Left forelimb (tissue), 1 donor: ENCODE measurements at places on chromosomes 16 and 17.

DNA sequence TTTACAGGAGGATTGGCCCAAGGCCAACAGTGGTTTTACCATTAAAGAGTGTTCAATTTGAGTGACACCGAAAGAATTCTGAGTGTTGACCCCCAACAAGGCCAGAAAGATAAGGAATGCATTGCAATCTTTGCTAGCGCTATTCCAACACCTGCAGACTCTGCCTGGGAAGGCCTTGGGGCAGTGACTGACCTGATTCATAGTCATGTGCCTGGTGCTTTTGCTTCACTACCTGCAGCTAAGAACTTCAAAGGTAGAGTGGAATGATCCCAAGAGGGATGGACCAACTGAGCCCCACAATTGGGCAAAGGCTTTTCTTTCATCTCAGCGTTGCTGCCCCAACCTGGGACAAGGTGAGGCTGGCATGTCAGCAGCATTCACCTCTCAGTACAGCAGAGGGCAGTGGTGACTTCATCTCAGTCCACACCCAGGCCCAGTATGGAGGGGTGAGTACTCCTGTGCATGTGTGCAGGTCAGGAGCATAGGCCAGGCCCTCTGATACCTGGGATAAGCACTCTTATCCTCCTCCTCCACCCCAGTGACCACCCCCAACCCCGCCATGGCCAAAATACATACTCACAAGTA, 149.6 kb upstream of the GNAO1 start:
- no peak for DNase-seq

DNA sequence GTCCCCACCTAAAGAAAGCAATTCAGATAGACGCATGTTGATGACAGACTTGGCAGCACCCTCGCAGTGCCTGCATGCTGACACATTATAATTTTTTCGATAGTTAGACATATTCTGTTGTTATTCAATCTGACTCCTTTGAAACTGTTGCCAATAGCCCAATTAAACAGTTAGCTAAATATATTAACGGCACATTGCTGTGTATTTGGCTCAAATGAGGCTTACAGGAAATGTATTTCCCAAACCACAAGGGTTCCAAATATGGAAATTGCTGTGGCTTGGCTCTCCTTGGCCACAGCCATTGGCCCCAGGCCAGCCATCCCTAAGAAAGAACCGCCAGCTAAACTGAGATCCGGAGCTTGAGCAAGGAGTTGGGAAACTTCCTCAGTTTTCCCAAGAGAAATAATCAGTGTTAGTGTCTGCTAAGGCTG, 31.1 kb downstream of the C16orf82 start:
- no peak for DNase-seq

DNA sequence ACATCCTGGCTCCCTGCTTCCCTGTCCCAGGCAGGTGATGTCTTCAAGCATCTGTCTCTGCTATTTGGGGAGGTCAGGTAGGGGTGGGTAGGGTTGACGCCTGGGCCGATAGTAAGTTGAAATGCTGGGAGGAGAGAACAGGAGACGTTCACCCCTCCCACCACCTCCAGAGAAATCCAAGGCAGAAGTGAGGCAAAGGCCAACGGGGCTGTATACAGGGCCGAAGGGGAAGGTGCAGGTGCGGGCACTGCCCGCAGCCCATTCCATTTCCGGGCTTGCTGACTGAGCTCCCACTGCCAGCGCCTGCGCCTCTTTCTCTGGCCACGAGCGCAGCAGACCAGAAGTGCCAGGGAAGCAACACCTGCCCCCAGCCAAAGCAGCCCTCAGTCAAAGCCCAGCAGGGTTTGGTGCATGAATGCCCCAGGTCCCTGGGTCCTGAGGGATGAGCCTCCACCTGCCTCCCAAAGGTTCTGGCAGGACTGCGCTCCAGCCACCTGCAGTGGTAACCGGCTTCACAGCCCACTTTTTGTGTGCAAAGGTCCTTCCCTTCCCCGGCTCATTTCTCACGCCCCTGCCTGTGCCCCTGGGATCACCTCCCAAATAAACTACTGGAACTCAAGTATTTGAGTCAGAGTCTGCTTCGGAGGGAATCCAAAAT, 127.6 kb upstream of the TNRC6C start:
- no peak for DNase-seq

- no peak for DNase-seq
Measured at GRCh38 chr16:749010-749409, 8.2 kb upstream of the CIAO3 start.

- no peak for DNase-seq
Measured at GRCh38 chr16:2384426-2384825, 43.9 kb upstream of the ABCA3 start.

DNA sequence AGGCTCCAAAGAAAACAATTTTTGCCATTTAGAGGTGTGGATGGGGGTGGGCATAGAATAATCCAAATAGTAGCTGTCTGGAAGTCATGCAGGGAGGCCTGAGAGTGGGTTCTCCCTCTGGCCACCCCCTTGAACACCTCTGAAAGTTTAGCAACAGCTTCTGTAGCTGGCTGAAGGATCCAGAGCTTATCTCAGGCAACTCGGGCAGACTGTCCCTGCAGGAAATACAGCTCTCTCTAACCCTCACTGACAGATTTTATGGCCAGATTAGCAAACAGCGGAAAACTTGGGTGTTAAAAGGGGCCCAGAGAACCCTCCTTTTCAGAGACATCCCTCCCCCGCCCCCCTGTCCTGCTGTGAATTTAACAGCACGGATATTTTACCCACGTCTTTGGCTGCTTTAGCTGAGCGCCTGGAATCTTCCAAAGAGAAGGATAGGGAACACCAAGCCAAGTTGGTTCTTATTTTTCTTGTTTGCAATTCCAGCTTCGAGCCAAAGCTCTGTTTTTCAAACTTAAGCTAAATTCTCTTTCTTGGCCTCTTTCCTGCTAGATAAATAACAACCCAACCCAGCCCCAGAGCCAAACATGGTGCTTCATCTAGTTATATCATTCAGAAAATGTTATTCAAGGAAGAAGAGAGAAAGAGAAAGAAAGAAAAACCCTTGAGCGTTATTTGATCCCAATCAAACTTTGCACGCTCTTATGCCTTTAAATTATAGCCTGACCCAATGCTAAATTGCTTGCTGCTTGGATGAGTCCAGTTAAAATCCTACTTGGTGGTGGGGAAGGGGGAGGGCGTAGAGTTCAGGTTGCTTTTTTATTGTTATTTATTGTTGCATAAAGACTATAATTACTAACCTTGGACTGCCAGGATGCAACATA, 2.3 kb upstream of the HOXB2 start:
- no peak for DNase-seq

- DNase-seq, result no peak
Measured at GRCh38 chr16:3012246-3012645, 477 bp upstream of the CLDN9 start.

- no peak for DNase-seq
Measured at GRCh38 chr16:24531166-24531565, 8.2 kb upstream of the RBBP6 start.

DNA sequence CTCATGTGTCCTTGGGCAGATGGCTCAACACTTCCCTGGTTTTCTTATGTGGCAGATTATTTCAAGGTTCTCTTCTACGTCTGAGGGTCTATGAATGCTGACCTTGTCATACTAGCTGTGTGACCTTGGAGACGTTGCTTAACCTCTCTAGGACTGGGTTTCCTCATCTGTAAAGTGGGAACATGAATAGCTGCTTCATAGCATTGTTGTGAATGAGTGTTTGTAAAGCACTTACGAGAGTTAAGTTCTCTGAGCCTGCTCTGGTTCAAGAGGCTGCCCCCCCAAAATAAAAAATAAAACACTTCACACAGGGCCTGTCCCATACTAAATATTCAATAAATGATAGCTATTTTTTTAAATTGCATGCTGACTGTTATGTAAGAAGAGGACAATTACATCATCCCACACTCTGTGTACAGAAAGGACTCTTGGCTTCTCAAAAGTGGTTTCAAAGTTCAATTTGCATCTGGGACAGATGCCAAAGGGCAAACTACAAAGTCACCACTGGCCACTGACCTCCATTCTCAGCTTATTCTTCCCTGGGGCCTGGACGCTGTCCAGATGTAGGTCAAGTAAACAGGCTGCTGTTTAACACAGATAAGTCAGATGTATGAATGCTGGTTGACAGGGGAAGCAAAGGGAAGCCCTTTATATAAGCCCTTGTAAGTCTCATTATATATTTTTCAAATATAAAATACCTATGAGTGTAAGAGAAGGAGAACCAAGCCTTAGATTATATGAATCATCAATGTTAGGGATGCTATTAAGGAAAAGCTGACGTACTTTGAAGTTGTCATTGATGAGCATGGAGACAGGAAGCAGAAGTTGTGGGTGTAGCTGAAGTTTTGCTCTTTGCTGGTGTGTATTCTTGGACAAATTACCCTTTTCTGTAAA, 15.4 kb upstream of the NDEL1 start:
- no peak for DNase-seq

- no peak for DNase-seq
Measured at GRCh38 chr17:38724337-38724988, 5.7 kb upstream of the CISD3 start.

GRCh38 chr16:88994695-88995094, 17.7 kb upstream of the CBFA2T3 start:
- DNase-seq, result no peak

DNA sequence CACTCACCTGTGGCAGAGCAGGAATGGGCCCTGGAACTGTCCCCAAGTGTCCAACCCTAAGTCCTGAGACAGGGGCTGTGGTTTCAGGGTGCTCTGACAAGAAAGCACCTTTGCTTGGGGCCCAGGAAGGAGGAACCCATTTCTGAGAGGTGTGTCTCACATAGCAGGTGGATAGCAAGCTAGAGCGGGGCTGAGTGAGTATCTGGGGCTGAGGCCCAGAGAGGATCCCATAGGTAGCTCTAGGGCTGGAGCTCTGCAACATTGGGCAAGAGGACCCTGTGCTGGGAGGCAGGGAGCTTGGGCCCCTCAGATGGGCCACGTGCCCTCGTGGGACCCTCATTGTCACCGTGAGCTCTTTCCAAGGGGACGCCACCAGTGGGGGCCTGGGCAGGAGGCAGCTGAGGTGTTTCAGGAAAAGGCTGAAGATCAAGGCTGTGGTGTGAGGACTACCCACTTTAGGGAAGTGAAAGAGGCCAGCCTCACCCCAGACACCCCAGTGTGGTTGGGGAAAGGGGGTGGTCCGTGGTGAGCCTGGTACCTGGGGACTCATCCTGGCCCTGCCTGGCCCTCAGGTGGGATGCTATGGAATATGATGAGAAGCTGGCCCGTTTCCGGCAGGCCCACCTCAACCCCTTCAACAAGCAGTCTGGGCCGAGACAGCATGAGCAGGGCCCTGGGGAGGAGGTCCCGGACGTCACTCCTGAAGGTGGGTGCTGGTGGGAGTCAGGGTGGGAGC, 5.3 kb downstream of the DEF8 start:
- no peak for DNase-seq

- DNase-seq, result no peak
Measured at GRCh38 chr17:8025176-8025911, 13.5 kb upstream of the ALOX15B start.

DNA sequence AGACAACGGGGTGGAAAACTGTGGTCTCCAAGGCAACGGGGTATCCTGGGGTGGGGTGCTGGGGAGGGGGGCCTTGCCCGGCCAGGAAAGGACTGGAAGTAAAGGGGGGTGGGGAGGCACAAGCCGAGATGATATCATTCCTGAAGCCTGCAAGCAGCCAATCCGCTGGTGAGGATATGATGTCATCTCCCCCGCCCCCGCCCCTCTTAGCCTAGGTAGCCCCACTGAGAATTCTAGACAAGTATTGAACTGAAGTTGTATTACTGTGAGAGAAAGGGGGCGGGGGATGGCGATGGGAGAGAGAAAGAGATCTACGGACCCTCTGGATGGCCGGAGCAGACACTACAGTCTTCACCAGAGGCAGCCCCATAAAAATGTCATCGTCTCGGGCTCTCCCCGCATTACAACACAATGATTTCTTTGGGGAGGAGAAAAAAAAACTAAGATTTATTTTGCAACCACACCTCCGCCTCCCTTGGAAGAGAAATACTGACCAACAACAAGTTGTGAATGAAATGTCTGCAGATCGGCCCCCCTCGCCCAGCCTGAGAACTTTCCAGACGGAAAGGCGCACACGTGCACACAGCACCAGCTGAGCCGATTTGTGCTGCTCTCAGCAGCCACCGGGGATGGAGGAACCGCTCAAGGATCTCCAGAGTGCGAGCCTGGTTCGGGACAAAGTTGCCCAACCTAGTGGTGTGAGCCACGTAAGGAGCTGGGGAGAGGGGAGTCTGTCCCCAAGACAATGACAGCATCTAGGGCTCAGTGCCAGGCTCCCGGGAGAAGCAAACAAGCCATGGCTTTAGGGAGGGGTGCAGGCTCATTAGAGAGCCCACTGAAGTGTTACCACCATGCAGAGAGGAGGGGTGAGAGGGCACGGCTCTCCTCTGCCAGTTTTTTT, 222.1 kb downstream of the SOX9 start:
- no peak for DNase-seq

GRCh38 chr17:58046239-58047094, 36.8 kb upstream of the DYNLL2 start:
- no peak for DNase-seq

DNA sequence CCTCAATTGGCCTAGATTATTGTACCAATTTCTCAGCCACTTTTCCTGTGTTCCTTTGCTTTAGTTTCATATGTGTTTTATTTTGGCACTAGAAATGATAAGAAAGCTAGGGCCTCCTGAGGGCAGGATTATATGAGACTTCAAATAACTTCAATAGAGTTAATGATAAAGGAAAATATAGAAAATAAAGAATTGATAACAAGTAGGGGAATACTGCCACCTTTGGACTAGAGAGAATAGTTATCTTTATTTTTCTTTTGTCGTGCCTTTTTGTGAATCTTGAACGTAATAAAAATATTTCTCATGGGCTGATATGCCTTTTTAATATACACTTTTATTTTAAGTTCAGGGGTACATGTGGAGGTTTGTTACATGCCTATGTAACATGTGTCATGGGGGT, 29.3 kb upstream of the RBL2 start:
- no peak for DNase-seq

DNA sequence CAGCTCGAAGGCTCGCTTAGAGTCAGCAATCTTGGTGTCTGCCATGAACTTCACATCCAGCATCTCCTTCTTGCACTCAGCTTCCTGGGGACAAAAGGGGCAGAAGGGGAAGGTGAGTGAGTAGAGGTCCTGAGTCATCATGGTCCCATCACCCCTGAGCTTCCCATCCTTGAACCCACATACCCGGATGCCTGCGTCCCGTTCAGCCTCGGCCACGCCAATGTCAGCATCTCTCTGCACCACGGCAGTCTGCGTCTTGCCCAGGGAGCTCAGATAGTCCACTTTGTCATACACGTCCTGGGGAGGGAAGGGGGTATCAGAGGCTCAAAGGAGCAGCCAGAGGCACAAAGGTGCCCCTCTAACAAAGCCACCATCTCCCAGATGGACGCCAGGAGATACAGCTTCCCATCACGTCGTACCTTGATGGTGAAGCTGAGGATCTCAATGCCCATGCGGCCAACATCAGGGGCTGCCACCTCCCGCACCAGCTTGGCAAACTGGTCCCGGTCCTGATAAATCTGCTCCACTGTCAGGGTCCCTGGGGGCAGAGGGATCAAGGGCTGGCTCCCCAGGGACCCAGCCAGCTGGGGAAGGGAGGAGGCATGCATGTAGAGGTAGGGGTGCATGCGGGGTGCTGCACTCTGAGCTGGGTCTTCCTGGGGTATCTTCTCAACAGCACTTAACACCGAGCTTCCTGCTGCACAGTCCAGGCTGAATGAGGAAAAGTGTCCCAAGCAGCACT, 15.2 kb downstream of the FLOT2 start:
- no peak for DNase-seq

GRCh38 chr16:24700549-24701392, 28.7 kb upstream of the TNRC6A start:
- DNase-seq, result no peak

- no peak for DNase-seq
Measured at GRCh38 chr17:32628271-32629044, 141.7 kb downstream of the CDK5R1 start.

GRCh38 chr16:21324267-21324666, 46.2 kb upstream of the CRYM start:
- DNase-seq, result no peak

- no peak for DNase-seq
Measured at GRCh38 chr17:29255926-29256522, 9.4 kb downstream of the CRYBA1 start.
